Mammary microvascular endothelial cell (primary cell): ENCODE measurements at places on chromosomes 5 and 9. TPM values are rescaled to one million over a fixed set of nuclear protein-coding genes. Genes with fewer than 3 reads are reported as not detected.

The SLC9A3 gene
- 4.0 and 4.2 TPM in 2 replicates for total RNA-seq

The EQTN gene
- not detected in 2 replicates for total RNA-seq

The DIAPH1 gene
- 79.6 and 79.9 TPM in 2 replicates for total RNA-seq

The GDA gene
- 2.7 TPM in 2 replicates for total RNA-seq

The BAAT gene
- total RNA-seq, result not detected in 2 replicates

The GLDC gene
- 2.1 and 2.7 TPM in 2 replicates for total RNA-seq

The SLC25A2 gene
- 0.15 TPM in 1 of 2 replicates, not detected in the other for total RNA-seq

The ZCCHC9 gene
- 16.1 and 21.4 TPM in 2 replicates for total RNA-seq

The RNF183 gene
- total RNA-seq, result not detected in 2 replicates

The SH2D3C gene
- total RNA-seq, result 70.7 and 86.0 TPM in 2 replicates

The GBGT1 gene
- 6.0 and 6.4 TPM in 2 replicates for total RNA-seq

The CARD9 gene
- total RNA-seq, result under 0.01 and 0.60 TPM in 2 replicates

The XPA gene
- 5.3 and 12.7 TPM in 2 replicates for total RNA-seq

The INVS gene
- total RNA-seq, result 17.8 and 18.2 TPM in 2 replicates

The PLGRKT gene
- total RNA-seq, result 33.6 and 35.0 TPM in 2 replicates

The THOC3 gene
- 88.9 and 90.4 TPM in 2 replicates for total RNA-seq

The LCN12 gene
- total RNA-seq, result not detected in 2 replicates

The STXBP1 gene
- 48.8 and 49.9 TPM in 2 replicates for total RNA-seq

The HNRNPAB gene
- total RNA-seq, result 170 and 191 TPM in 2 replicates

The TBCA gene
- 168 and 212 TPM in 2 replicates for total RNA-seq

The SPATA31A1 gene
- not detected in 2 replicates for total RNA-seq

The TICAM2 gene
- 0.44 and 2.7 TPM in 2 replicates for total RNA-seq

The FOXD1 gene
- 0.05 and 0.33 TPM in 2 replicates for total RNA-seq

The BARX1 gene
- total RNA-seq, result not detected in 2 replicates

The PCSK1 gene
- 2.8 and 2.9 TPM in 2 replicates for total RNA-seq

The SCGB3A2 gene
- not detected in 2 replicates for total RNA-seq

The IL4 gene
- not detected in 2 replicates for total RNA-seq

The OCLN gene
- 0.53 and 3.3 TPM in 2 replicates for total RNA-seq

The SAPCD2 gene
- 28.1 and 30.2 TPM in 2 replicates for total RNA-seq

The BHMT2 gene
- 1.6 and 1.9 TPM in 2 replicates for total RNA-seq

The KCNV2 gene
- not detected in 2 replicates for total RNA-seq

The GGTA1 gene
- 0.10 and 0.13 TPM in 2 replicates for total RNA-seq

The FOXD4 gene
- total RNA-seq, result not detected in 2 replicates

The PROB1 gene
- total RNA-seq, result 2.5 and 3.6 TPM in 2 replicates

The EGR1 gene
- total RNA-seq, result 3.3 and 3.4 TPM in 2 replicates

The CAMK2A gene
- not detected in 2 replicates for total RNA-seq

The DNAH5 gene
- total RNA-seq, result 1.1 and 1.3 TPM in 2 replicates

The GPR151 gene
- total RNA-seq, result not detected in 2 replicates

The TGFBI gene
- total RNA-seq, result 36.1 and 39.9 TPM in 2 replicates

The SH3PXD2B gene
- 15.7 and 19.1 TPM in 2 replicates for total RNA-seq
